Fibroblast of skin of right biceps (primary cell): ENCODE measurements at places on chromosomes 1 and 21.
A peak's percentile ranks its signal among the peaks of the same experiment; 100 is the strongest.

- DNase-seq = peak; percentile 63
These were observed 19.8 kb upstream of the MUTYH start for GRCh38 chr1:45359882-45360513.

GRCh38 chr1:227532019-227532619 is 31.2 kb upstream of the ZNF678 start:
- DNase-seq = no peak

GRCh38 chr1:110488867-110489266 is 30.1 kb downstream of the KCNA10 start:
- no peak for DNase-seq

GRCh38 chr1:59397139-59397858 is 100.4 kb downstream of the FGGY start:
- DNase-seq = no peak

GRCh38 chr1:46587069-46587468 is 17.0 kb downstream of the MKNK1 start:
- no peak for DNase-seq

- no peak for DNase-seq
These were observed 8.0 kb downstream of the PDXK start for GRCh38 chr21:43726686-43727518.

GRCh38 chr1:174702011-174702410 is 254.2 kb downstream of the GPR52 start:
- no peak for DNase-seq

DNA sequence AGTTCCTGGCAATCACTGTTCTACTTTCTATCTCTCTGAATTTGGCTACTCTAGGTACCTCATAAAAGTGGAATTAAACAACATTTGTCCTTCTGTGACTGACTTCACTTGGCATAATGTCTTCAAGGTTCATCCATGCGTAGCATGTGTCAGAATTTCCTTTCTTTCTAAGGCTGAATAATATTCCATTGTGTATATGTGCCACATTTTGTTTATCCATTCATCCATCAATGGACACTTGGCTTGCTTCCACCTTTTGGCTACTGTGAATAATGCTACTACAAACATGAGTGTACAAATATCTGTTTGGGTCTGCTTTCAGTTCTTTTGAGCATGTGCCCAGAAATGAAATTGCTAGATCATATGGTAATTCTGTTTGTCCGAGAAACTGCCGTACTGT is 14.7 kb downstream of the CACHD1 start:
- DNase-seq = no peak

- peak; percentile 78 for DNase-seq
These were observed 88.4 kb downstream of the GTF2B start for GRCh38 chr1:88802950-88803349.

DNA sequence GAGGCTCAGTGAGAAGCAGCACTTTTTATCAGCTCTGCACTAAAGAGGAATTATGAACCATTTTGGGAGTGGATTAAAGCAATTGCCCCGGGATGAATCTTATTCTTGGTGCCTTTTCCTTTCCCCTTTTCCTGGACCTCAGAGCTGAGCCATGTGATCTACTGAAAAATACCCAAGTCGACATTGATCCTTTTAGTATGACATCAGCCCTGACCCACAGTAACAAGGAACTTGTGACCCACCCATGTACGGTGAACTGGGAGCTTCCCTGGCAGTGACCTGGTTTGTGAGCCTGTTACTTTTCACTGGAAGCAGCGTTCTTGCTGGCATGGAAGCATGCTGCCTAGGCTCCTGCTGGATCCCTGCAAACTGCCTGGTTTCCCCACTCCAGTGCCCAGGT is 15.9 kb downstream of the AJAP1 start:
- DNase-seq = no peak

GRCh38 chr21:20086508-20086907 is 911.7 kb upstream of the NCAM2 start:
- DNase-seq = no peak

- no peak for DNase-seq
These were observed 160.3 kb downstream of the CACNA1E start for GRCh38 chr1:181643631-181644030.

DNA sequence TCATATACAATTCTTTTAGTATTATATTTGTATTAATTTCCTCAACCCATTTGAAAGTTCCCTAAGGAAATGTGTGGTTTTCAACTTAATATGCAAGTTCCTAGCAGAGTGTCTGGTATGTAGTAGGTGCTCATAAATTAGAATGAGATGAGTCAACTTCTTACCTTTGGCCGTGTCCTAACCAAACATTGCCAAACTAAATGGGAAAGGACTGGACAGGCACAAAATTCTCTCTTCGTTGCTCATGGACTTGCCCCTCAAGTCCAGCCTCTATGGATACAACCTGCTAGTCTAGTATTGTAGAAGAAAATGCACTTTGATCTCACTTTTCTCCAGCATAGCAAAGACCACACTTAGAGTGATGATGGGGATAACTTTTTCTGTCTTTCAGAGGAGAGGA is 11.6 kb upstream of the MRPS14 start:
- DNase-seq = no peak

GRCh38 chr1:96918406-96918805 is 196.8 kb downstream of the PTBP2 start:
- DNase-seq = peak; percentile 76

- DNase-seq = no peak
These were observed 68.7 kb downstream of the PLPP3 start for GRCh38 chr1:56510642-56511021.

DNA sequence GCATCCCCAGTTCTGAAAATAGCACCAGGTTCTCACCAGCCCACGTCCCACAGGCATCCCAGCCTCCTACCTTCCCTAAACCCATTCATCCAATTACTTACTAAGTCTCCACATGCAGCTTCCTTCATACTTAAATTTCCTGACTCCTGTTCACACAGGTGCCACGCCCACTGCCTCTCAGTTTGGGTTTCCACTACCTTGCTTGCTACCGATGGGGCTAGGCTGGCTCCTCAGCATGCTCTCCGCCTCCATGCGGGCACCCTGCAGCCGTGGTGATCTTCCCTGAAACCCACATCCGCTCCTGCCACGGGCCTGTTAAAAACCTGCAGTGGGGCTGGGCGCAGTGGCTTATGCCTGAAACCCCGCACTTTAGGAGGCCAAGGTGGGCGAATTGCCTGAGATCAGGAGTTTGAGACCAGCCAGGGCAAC is 70.4 kb upstream of the ANGPTL1 start:
- DNase-seq = no peak

DNA sequence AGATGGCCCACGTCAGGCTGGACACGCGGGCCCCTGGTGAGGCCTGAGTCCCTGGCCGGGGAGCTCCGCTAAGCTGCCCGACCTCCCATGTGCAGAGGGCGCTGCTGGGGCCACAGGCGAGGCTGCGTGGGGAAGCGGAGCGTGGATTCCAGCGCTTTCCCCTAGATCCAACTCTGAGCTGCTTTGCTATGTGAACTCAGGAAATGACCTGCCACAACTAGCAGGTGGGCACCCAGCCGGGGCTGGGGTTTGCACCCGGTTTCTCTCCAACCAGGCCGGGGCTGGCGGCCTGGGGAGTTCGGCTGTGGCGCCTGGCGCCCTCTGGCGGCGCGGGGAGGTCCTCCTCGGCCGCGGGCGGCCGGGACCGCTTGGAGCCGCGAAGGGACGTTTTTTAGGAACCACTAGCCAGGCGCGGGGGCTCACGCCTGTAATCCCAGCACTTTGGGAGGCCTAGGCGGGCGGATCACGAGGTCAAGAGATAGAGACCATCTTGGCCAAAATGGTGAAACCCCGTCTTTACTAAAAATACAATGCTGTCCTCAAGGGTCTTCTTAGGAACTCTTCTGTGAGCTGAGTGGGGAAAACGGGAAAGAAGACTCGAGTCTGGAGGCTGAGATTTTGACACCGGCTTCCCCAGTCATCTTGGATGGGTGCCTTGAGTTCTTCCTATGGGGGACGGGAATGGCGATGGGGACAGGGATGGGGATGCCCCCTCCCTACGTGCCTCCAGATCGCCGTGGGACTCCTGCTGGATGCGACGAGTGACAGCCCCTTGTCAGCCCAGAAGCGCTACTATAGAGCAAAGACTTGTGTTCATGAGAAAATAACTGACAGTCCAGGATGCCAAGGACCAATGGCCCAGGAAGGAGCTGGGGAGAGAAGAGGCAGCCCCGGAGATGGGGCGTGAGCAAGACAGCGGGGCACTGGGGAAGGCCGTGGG is 12.6 kb downstream of the PYCR2 start:
- DNase-seq = peak; percentile 44

DNA sequence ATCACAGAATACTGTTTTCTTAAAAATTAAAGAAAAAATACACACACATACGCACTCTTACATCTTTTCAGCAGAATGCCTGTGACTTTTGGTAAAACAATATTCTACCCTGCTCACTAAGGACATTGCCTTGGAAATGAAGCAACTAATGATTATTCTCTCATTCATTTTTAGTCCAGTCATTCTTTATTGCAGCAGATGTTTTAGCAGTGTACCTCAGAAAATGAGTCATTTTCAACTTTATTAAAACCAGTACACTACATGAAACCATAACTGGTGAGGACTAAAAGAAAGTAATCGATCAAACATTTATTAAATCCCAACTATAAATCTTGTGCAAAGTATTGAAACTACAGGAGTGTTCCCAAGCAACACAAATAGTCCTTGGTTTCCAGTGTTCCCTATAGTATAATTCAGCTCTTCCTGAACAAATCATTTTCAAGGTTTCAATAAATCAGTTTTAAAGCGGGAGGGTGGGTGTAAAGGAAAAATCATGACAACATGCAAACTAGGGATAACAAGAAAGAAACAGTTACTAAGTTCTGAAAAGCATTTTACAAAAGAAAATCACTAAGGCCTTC is 114.2 kb downstream of the ADGRL4 start:
- DNase-seq = peak; percentile 34

DNA sequence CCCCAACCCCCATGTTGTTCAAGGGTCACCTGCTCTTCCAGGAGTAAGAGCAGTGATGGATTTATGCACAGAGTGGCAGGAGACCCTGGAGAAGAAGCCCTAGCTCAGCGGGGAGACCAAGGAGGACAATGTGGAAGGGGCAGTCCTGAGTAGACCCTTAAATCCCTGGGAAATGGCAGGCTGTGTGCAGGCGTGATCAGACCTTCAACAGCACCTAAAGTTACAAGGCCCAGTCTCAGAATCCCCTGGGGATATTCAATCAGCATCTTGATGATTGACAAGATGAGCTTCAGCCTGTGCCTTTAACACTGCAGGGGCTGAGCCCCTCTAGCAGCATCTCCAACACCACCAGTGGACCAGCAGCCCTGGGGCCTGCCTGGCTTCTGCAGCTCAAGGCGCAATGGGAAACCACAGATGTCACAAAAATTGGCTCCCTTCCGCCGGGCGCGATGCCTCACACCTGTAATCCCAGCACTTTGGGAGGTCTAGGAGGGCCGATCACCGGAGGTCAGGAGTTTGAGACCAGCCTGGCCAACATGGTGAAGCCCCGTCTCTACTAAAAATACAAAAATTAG is 60.4 kb downstream of the IRF2BP2 start:
- DNase-seq = no peak

DNA sequence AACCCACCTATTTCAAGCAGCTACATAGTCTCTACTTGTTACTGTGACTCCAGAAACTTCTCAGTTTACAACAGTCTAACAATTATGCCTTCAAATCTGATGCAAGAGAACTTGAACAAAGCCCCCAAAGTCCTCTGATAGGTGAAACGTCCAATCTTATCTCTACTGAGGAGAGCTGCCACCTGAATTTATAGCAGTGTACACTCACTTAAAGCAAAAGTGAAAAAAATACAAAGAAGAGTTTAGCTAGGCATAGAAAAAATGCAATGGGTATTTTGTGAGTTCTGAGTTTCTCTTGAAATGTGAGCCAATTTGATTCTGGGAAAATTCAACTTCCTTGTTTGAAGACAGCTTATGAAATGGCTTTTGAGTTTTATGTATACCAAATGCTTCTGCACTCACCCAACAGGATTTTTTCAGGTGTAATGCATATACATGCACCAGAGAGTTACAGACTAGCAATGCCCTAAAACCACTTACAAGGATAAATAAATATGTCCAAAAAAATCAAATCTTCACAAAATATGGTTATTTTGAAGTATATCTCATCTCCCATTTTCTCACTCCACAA is 17.8 kb upstream of the CLIC6 start:
- no peak for DNase-seq

DNA sequence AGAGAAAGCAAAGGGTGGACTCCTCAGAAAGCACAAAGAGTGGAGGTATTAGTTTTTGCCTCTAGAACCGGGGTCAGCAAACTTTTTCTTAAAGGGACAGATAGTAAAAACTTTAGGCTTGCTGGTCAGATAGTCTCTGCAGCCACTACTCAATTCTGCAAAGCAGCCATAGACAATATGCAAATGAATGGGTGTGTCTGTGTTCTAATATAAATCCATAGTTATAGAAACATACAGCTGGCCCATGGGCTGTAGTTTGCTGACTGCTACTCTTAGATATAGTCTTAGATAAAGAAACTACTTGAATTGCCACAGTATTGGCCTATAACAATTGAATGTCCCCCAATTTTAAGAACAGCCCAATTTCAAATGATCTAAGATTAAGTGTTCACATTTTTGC is 101.6 kb upstream of the CACHD1 start:
- DNase-seq = no peak

DNA sequence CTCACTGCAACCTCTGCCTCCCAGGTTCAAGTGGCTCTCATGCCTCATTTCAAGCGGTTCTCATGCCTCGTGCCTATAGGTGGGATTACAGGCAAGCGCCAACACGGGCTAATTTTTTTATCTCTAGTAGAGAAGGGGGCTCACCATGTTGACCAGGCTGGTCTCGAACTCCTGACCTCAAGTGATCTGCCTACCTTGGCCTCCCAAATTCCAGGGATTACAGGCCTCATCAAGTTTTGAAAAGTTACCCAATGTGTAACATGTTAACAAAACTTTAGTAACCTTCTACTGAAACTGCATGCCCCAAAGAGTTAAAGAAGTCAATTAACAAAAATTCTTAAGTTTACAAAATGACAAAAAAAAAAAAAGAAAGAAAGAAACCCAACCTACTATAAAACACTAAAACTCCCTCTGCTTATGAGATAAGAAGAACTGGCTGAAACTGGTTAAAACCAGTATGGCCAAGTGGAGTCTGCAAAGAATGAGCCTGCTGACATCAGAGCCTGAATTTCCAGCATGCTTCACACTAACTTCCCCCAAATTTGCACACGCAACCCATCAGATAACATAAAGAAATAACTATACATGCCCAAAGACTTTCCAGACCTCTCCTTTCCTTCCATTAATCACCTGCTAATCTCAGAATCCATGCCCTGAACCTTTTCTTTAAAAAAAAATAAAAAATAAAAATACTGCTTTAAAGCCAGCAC is 25.5 kb upstream of the PSMG1 start:
- no peak for DNase-seq

- DNase-seq = no peak
These were observed 676.6 kb downstream of the USP25 start for GRCh38 chr21:16406355-16406754.

GRCh38 chr1:185245466-185245865 is 71.6 kb downstream of the IVNS1ABP start:
- no peak for DNase-seq

GRCh38 chr1:82161700-82162141 is 361.0 kb downstream of the ADGRL2 start:
- DNase-seq = peak; percentile 61

DNA sequence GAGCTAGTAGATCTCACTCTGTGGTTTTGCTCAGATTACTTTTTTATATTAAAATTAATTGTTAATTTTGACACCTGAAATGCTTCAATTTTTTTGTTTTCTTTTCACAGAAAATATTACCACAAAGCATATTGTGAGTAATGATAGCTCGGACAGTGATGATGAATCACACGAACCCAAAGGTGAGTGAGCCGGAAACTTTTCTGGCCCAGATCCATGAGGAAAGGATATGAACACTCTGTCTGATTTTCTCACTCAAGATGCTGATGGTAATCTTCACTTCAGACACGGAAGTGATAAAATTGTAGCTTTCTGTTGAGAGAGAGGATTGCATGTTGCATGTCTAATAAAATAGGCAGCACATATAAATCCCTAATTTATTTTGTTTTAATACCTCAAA is 121.8 kb downstream of the PLA2G4A start:
- DNase-seq = peak; percentile 50
